Hepatocyte (in vitro differentiated cells): ENCODE measurements at places on chromosomes 7 and 10.

- DNase-seq, result peak; percentile 79
Observed at GRCh38 chr7:102273749-102274712, 12.6 kb upstream of the SH2B2 start.

DNA sequence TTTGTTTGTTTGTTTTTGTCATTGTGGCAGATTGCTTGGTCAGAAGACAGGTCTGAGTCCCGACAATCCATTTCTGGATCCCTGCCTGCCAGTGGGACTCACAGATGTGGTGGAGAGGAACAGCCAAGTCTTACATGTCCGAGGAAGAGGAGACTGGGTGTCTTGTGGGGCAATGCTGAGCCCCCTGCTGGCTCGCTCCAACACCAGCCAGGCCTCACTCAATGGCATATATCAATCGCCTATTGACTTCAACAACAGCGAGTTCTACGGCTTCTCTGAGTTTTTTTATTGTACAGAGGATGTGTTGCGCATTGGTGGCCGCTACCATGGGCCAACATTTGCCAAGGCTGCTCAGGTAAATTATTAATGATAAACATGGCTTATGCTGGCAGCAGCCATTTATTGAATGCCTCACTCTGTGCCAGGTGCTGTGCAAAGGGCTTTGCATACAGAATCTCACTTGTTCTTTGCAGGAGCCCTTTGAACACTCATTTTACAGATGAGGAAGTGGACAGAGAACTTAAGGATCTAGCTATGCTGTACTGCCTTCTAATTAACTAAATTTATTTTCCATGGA, 33.3 kb downstream of the COX15 start:
- no peak for DNase-seq

- peak; percentile 3 for DNase-seq
Observed at GRCh38 chr7:129366-130221, 62.8 kb upstream of the FAM20C start.

GRCh38 chr7:1842321-1843221, 172.5 kb downstream of the ELFN1 start:
- DNase-seq, result peak; percentile 40

DNA sequence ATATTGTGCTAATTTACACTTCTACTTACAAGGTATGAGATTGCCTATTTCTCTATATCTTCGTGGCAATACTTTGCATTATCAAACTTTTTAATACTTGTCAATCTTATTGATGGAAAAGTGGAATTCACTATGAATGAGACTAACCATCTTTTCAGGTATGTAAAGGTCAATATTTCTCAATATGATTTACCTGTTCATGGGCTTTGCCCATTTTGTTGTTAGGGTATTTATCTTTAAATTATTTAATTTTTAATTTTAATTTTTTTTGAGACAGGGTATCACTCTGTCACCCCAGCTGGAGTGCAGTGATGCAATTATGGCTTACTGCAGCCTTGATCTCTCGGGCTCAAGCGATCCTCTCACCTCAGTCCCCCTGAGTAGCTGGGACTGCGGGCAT, 47.8 kb upstream of the LCOR start:
- DNase-seq, result no peak

DNA sequence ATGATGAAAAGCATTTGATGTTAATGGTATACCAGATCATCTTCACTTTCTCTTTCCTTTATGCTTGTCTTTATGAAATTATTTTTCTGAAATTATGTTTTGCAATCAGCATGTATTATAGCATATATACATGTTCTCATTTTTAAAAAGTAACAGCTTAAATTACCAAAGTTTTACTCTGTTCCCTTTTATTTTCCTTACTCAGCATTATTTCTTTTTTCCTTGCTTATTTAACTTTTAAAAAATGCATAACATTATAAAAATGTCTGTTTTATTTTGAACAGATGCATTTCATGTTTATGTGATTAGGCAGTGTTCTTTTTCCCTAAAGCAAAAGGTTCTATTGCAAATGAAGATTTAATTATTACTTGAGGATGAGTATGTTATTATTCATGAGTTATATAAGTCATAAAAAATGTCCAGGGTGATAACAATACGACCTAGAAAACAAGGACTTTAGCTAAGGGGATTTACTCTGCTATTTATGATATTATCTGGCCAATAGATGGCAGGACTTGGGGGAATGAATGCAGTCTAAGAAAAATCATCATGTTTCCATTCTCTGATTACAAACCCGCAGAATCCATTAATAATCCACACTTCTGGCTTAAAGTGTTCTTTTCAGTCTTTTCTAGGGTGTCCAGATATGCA, 38.5 kb downstream of the CABCOCO1 start:
- no peak for DNase-seq

DNA sequence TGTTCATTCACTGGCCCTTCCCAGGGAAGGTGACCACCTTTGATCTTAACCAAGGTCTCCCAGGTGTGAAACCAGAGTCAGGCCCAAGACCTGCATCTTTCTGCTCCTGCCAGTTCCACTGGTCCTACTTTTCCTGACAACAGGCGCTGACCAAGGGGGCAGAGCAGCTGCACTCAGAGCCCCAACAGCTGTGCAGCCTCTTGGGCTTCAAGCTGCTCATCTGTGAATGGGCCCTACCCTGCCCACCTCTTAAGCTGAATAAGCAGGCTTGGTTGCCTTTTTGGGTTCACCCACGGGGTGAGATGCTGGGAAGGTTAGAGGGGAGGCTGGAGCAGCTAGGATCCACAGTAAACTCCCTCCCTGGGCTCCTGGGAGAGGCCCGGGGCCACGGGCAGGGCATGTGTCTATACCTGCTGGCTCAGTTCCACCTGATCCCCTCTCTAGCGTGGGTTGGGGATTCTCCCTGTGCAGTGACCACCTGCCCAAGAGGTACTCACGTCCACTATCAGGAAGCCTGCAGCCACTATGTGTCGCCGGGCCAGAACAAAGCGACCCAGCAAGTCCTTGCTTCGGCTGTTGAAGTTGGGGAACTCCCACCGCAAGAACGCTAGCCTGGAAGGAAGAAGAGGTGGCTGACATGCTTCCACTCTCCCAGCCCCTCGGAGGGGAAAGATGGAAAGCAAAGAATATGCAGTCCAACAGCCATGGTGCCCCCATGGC, 10.6 kb downstream of the TBRG4 start:
- DNase-seq, result no peak

- no peak for DNase-seq
Observed at GRCh38 chr7:45007106-45007505, 7.1 kb downstream of the CCM2 start.

GRCh38 chr7:66105263-66105748, 9.3 kb upstream of the CRCP start:
- no peak for DNase-seq

- DNase-seq, result no peak
Observed at GRCh38 chr10:132075909-132076577, 10.3 kb downstream of the JAKMIP3 start.
